ENCODE measurements at places on chromosomes 4 and X.

GRCh38 chr4:152328582-152328981, 207.3 kb downstream of the FBXW7 start:
- DNase-seq: no peak

DNA sequence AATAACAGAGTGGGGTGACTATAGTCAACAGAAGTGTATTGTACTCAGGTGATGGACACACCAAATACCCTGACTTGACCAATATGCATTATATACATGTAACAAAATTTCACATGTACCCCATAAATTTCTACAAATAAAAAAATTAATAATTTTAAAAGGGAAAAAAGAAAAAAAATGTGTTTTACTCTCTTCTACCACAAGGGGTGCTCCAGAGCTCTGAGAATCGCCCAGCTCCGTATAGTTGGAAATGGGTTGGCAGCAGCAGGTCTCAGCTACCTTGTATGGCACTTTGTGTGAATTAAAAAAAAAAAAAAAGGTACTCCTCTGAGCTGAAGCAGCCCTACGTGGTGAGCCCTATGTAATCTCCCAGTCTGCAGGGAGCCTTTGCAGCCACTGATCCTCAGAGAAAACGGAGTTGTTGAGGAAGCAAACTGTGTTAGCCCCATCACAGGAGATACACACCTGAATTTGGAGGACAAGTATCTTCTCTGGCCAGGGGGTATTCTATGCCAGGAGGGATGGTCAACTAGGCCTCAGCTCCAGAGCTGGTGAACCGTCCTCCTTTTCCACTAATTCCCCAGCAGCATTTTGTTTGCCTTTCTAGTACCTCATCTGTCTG, 17.2 kb upstream of the POLA1 start:
- DNase-seq: no peak

- DNase-seq: no peak
These were observed 26.1 kb downstream of the IGSF1 start for GRCh38 chrX:131262738-131263679.

DNA sequence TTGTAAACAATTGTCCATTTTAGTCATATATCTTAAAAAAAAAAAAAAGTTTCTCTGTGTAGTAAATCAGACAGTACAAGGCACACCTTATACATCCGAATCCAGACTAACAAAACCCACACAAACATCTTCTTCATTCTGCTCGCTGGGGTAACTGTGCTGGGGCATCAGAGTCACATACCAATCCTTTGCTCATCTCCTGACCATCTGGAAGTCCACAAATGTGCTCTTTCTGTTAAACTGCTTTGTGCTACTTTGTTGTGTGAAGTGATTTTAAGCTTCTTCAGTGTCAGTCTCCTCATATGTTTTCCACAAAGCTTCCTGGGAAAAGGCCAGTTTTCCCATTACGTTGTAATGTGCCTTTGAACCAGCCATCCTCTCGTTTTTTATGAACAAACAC, 86.2 kb upstream of the CBR4 start:
- no peak for DNase-seq

DNA sequence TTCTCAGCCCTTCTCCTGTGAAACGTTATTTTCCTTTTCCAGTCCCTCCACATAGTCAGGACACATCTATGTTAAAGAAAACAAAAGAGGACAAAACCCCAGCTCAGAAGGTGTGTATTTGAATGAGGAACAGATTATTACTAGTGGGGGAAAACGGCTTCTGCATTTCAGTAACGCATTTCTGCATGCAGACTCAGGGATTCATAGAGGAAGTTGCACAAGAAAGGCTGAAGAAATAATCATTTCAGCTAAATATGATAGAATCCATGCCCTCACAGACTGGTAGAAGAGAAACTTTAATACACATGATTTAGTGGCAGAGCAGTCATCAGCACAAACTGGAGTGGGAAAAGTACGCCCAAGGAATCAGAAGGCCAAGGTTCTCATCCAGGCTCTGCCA, 270.8 kb upstream of the FGF13 start:
- DNase-seq: no peak

DNA sequence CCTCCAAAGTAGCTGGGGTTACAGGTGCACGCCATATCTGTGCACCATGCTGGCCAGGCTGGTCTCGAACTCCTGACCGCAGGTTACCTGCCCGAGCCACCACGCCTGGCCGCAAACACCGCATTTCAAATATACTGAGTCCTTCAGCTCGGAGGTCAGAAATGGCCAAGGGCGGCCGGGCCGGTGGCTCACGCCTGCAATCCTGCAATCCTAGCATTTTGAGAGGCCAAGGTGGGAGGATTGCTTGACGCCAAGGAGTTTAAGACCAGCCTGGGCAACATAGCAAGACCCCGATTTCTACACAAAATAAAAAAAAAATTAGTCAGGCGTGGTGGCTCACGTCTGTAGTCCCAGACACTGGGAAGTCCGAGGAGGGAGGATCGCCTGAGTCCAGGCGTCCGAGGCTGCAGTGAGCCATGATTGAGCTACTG, 71.9 kb upstream of the PPP2R3B start:
- no peak for DNase-seq
